ENCODE measurements at places on chromosomes 3 and 15.
A peak's percentile ranks its signal among the peaks of the same experiment; 100 is the strongest.

GRCh38 chr15:25850154-25851111 lies 12.7 kb downstream of the ATP10A start:
- peak; percentile 79 for DNase-seq

- DNase-seq = no peak
Observed at GRCh38 chr15:88131937-88132336, 124.6 kb downstream of the NTRK3 start.

DNA sequence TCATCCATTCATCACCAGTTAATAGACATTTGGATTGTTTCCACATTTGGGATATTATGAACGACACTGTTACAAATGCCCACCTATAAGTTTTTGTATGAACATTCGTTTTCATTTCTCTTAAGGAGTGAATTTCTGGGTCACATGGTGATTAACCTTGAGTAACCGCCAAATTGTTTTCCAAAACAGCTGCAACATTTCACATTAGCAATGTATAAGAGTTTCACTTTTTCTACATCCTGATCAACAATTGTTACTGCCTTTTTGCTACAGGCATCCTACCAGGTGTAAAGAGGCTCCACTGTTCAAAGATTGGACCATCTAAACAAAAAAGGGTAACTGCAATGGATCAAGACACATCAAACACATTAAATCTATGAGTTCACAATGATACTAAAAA lies 52.0 kb downstream of the CPEB1 start:
- DNase-seq = no peak

- no peak for DNase-seq
Observed at GRCh38 chr15:81256916-81257315, 60.2 kb downstream of the IL16 start.

- DNase-seq = no peak
Observed at GRCh38 chr3:9450126-9450525, 52.7 kb downstream of the SETD5 start.
